Stimulated activated CD8-positive, alpha-beta memory T cell treated with anti-CD3 and anti-CD28 coated beads, Interleukin-4, amount 100 ng/mL, for 1 hour (primary cell): ENCODE measurements at places on chromosomes 2 and 18.

GRCh38 chr2:203983064-203983715 is 46.6 kb downstream of the ICOS start:
- no peak for DNase-seq

DNA sequence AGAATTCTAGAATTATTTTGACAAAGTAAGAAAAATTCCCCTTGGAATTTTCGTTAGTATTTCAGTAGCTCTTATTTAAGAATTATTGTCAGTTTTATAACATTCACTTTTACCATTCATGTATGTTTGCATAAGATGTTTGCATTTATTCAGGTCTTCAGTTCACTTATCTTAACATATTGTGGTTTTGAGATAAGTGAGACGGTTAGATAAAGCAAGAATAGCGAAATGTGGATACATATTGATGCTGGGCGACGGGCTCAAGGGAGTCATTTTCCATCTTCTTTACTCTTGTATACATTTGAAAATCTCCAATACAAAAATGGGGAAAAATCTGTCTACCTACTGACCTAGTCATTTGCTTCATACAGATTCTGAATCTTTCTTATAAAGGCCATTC is 156.7 kb upstream of the HDAC4 start:
- DNase-seq = no peak

GRCh38 chr2:170244555-170244954 is 66.6 kb downstream of the MYO3B start:
- DNase-seq = no peak

DNA sequence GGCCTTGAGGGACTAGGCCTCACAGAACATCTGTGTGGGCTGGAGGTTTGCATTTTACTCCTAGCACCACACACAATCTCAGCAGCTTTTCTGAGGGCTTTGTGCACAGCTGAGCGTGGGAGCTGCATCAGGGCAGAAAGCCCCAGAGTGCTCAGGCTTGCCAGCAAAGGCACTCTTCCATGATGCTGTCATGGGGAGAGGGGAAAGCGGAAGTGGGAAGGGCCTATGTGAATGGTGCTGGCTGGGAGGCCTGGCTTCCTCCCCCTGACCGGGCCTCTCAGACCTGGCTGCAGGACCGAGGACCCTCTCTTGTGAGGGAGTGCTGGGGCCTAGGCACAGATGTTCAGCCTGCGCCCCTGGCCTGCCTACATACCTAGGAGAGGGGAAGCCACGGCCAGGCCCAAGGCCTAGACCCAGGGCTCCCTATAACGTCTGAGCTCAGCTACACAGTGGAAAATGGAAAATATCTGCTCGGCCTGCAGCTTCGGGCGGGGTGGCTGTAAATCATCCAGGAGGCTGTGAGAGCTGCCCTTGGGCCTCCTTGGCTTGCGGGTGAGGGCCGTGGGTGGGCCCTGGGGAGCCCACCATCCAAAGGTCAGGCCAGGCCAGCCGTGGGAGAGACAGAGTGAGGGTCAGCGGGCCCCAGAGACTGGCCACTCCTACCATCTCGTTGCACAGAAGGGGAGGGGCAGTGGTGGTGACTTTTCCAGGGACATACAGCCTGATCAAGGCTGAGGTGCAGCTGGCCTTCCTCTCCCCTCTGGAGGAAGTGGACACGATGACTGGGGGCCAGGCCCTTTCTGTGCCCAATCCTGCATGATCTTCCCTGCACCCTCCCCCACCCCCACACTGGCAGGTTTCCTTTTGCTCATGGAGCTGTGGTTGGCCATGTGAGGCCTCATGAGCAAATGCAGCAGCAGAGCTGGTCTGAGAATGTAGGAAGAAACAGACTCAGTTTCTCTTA is 22.8 kb downstream of the GLI2 start:
- DNase-seq = no peak

DNA sequence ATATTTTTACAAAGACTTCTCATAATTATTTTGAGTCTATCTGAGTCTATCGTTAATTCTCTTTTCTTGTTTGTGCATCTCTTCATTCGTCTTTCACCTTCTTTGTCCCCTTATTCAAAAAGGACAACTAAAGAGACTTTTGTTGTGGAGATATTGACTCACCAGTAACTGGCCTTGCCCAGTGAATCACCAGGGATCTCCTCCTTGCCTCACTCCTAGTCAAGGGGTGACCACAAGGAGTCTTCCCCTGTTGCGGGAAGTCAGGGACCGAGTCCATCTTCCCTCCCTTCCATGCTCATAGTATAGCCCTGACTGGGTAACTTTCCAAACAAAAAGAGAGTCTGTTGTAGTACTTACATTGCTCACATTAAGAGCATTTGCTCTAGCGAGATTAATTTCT is 158.9 kb downstream of the NEB start:
- DNase-seq = no peak

GRCh38 chr2:17084877-17085276 is 419.2 kb upstream of the CYRIA start:
- no peak for DNase-seq

DNA sequence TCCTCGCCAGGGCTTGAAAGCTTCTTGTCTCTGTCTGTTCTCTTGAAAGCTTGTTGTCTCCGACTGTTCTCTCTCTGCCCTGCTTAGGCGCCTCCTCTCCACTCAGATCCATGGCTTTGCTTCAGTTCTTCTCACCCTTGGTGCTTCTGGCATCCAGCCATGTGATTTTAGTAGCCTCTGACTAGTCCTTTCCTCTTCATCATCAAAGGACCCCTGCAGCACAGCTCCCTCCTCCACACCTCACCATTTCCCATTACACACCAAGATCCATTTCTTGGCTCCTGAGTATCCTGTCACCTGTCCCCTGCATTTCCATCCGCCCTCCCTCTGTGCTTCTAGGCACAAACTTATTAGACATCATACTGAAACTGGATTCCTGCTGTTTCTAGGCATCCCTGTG is 59.4 kb downstream of the ZNF236 start:
- no peak for DNase-seq
